AG09319 (cell line): ENCODE measurements at places on chromosomes 6 and 20.

- no peak for DNase-seq
These were observed 255.6 kb downstream of the KHDC1L start for GRCh38 chr6:72969666-72970065.

GRCh38 chr6:151276112-151276740, 36.5 kb downstream of the AKAP12 start:
- peak; percentile 79 for DNase-seq

DNA sequence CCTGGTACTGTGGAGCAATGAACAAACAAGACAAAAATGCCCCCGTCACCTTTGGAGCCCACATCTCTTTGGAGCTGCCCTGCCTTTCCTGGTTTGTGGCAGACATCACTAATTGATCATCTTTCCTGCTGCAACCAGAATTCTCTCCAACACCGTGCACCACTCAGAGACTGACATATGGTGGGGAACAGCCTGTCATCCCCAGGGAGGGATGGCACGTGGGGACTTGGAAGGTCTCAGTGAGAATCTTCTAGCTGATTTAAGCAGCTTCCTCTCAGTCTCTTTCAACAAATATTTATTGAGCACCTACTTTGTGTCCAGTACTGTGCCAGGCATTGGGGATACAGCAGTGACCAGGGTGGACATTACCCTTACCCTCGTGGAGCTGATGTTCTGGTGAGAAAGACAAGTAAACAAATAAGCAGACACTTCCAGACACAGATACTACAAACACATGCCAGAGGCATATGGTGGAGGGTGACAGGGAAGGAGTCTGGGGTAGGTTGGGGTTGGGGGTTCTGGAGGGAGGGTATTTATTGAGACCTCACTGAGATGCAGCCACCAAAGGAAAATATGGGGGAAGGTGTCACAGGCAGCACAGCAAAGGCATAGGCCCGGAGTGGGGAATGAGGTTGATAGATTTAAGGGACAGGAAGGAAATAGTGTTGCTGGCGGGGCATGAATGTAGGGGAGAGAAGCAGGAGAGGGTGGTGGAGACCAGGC, 82.3 kb downstream of the CEBPB start:
- no peak for DNase-seq

DNA sequence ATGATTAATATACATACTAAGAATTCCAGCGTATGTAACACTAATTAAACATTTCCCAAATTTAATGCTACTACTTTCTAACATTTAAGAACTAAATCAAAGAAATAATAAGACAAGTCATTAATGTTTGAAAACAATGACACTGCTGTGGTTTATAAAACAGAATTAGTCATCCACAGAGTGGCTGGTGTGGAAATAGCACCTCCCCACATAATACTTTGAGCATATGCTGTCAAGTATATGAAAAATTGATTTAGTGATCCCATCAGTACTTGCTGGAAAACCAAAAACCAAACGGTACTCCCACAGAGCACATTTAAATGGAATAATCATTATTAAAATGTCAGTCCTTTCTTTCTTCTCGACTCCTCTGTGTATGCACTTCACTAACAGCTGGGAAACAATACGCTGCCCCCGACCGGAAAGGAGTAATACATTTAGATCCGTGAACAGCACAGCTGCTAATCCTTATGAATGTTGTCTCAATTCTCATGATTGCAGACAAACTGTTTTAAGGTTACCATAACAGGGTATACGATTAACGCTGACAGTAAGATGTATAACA, 78.4 kb downstream of the PREP start:
- no peak for DNase-seq

DNA sequence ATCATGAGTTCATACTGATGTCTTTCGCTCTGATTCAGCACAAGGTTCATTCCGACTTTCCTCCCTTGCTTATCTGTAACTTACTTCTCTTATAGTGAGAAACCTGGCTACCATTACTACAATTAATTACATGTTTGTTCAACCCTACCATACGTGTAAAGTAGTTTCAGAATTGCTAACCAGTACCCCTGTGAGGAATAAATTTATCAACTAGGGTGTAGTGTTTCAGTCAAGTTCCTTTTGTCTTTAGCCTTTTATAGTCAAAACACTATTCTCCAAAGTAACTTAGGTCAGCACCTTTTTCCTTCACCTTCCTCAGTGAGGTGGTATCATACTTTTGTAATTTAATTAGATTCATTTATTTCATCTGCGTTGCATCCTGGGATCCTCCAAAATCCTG, 64.9 kb downstream of the MAP3K4 start:
- no peak for DNase-seq

DNA sequence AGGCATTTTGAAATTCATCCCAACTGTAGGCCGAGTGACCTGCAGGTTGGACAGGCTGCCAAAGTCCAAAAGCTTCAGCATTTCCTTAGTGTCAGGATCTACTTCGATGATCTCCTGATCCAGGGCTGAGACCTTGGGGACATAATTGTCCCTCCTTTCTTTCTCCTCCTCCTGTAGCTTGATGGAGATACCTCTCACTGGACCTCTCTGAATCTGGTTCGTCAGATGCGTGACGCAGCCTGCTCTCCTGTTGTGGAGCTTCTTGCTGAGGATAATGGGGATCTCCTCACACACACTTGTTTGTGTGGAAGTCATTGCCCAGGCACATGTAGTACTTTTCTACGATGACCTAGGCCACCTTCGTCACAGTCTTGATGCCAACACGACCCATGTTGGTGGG, 1.5 kb upstream of the MAS1L start:
- DNase-seq = no peak

DNA sequence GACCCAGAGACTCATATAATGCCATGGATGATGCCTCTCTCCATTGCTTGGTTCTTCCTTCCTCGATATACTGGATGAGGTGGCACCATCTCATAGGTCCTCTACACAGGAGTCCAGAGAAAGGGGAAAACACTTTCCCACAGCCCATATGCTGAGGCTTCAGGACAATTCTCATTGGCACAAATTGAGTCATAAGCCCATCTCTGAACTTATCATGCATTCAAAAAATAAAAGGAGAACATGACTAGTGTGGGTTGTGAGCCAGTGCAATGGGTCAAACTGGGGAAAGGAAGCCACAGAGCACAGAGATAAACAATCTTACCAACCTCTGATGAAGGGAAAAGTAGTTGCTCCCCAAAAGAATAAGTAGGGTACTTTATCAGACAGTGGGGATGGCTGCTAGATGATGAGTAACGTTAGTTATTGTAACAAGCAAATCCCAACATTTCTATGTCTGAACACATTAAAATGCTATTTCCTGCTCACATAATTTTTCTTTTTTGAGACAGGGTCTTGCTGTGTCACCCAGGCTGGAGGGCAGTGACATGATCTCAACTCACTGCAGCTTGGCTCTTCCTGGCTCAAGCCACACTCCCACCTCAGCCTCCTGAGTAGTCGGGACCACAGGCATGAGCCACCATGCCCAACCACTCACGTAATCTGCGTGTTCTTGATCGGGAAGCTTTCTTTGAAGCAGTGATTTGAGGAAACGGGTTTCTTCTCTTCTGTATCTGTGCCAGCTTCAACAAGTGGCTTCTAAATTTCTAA, 27.0 kb downstream of the SOD2 start:
- no peak for DNase-seq

DNA sequence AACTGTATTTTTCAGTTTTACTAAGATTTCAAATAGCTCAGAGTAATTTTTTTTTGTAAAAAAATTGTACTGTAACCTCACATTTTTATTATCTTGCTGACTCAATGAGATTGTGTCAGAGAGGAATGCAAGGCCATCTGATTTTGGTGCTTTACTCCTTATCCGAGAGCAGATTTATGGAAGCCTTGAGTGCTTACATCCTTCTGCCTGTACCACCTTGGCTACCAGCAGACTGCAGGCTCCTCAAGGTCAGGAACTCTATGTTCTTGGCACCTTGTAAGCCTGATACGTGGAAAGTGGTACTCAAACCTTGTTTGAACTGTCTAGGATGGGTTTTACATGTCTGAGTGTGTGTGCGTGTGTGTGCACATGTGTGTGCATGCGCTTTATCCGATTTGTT, 80.1 kb upstream of the MLIP start:
- no peak for DNase-seq

DNA sequence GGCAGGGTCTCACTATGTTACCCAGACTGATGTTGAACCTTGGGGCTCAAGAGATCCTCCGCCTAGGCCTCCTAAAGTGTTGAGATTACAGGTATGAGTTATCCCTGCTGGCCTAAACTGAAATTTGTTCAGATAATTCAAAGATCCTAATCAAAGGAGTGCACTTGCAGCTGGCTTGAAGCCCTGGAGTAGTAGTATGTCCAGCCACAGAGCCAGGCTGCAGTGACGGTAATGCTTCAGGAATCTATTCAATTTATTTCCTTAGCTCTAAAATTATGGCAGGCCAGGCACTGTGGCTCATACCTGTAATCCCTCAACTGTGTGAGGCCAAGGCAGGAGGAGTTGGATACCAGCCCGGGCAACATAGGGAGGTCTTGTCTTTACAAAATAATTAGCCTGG, 1.4 kb upstream of the DDX43 start:
- no peak for DNase-seq

DNA sequence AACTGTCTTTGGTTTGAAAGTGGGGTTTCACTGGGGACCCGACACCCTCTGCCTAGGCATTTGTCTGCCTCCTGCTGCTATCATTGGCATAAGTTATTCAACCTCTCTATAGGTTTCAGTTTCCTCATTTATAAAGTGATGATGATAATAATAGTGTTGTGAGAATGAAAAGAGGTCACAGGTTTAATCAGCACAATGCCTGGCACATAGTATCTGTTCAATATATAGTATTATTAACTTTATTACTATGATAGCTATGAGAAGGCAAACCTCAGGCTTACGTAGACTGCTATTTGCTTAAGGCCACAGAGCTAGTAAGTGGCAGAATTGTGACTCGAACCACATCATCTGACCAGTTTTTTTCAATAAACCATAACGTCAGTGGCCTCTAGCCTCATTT, 256.8 kb downstream of the CDKAL1 start:
- no peak for DNase-seq

DNA sequence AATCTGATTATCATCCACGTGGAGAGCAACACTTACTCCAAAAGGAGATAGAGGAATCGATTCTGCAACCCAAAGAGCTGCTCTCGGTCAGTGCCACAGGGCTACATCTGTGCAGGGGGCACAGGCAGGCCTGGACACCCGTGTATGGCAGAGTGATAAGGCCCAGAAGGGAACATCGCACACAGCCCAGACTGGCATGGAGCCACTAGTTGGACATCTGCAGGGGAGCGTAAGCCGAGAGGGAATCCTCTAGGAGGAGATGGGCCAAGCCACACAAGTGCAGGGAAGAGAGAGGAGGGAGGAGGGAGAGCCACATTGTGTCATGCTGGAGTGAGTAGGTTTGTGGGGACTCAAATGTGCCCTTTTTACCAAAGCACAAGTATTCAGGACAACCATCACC, 50.4 kb upstream of the ENTPD6 start:
- DNase-seq = no peak

GRCh38 chr6:9553002-9553401, 861.9 kb downstream of the TFAP2A start:
- no peak for DNase-seq

GRCh38 chr20:45913116-45913515, 1.2 kb upstream of the PLTP start:
- no peak for DNase-seq

GRCh38 chr6:155498370-155498769, 42.7 kb upstream of the NOX3 start:
- DNase-seq = no peak

GRCh38 chr20:35956616-35957015, 2.3 kb upstream of the SCAND1 start:
- DNase-seq = no peak

DNA sequence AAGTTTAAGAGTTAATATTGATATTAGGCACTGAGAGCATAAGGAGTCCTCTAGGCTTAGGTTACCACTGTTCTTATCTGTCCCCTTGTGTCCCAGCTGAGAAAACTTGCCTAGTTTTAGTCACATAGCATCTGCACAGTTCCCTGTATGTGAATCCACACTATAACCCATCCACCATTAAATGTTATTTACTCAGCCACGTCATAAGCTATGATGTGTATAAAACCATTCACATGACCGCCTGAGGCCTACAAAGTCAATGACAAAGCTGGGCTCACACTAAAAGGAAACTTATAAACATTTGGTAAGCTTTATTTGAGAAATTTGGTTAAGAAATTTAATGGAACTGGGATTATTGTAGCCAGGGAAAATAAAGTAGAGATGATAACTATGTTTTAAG, 59.2 kb upstream of the TFAP2D start:
- DNase-seq = no peak

DNA sequence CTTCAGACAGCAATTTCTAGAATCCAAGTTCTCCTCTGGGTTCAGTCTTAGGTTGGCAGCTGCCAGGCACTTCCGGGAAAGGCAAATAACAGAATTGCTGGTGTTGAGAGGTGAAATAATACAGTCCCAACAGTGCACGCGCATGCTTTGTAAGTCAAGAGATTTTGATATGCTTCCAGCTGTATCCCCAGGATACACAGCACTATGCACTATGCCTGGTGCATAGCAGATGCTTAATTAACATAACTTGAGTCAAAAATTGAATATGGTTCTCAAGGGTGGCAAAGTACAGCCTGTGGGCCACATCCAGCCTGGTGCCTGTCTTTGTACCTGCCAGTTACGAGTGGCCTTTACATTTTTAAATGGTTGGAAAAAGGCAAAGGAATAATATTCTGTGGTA, 18.9 kb upstream of the PMEPA1 start:
- no peak for DNase-seq

DNA sequence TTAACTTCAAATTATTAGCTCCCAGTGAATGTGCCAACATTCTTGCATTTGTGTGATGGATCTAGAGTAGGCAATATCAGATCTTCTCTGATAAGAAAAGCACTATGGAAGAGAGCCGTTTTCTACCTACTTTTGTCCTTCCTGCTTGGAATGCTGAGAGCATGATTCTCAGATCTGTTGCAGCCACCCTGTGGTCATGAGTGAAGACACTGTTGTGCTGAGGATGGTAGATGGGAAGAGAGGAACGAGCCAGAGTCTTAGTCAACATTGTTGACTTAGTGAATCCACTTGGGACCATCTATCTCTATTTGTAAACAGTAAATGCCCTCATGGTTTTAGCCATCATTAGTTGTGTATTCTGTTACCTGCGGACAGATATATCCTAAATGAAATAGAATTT, 202.6 kb downstream of the CD109 start:
- DNase-seq = no peak

GRCh38 chr6:105452924-105453756, 50.3 kb upstream of the PREP start:
- DNase-seq = no peak

DNA sequence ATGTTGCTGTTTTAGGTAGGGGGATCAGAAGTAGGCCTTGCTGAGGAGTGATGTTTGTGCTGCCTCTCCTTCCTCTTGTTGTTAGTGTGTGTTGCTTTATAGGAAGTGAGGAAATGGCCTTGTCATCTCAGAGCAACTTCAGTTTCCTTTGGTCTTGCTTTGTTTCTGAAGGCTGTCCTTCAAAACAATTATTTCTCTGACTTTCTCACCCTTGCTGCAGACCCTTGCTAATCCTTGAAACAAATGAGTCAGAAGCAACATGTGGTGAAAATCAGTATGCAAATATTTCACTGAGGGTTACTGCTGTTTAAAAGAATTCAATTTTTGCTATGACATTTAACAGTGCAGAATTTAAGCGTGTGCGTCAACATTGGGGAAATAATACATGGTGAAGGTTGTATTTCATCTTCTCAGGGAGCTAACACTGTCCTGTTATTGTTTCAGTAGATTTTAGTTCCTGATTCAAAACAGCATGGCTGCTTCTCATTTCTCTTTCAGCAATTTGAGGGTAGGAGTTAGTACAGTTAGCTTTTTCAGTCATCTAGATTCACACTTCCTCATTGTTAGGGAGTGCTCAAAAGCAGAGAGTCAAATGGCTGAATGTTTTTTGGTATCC, 13.8 kb downstream of the RNF144B start:
- DNase-seq = no peak
